Naive thymus-derived CD4-positive, alpha-beta T cell (primary cell): ENCODE measurements at places on chromosomes 12 and 14. TPM values are rescaled to one million over a fixed set of nuclear protein-coding genes. Genes with fewer than 3 reads are reported as not detected.
A peak's percentile ranks its signal among the peaks of the same experiment; 100 is the strongest.

DNA sequence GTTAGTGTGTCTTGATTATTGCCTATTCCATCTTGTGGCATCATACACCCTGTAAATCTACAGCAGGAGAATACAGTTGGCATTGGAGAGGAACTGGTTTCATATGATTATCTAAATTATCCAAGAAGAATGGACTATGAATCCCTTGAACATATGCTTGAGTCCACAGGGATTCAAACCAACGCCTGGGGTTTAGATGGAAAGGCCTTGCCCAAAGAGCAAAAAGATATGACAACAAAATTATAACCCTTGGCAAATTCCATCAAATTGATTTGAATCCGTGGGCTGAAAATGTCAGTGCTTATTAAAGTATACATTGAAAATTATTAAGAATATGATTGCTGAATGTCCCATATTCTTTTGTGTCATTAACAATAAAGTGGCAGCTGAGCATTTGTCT, 108.2 kb downstream of the PDE3A start:
- no peak overlapping the region for H3K4me3 ChIP-seq
- no peak for DNase-seq
- no peaks in the 10 kb centered on the region for H3K27me3 ChIP-seq
- no peak overlapping the region for H3K27ac ChIP-seq
- H3K36me3 ChIP-seq, result no peaks in the 10 kb centered on the region
- H3K4me1 ChIP-seq, result no peaks in the 10 kb centered on the region

DNA sequence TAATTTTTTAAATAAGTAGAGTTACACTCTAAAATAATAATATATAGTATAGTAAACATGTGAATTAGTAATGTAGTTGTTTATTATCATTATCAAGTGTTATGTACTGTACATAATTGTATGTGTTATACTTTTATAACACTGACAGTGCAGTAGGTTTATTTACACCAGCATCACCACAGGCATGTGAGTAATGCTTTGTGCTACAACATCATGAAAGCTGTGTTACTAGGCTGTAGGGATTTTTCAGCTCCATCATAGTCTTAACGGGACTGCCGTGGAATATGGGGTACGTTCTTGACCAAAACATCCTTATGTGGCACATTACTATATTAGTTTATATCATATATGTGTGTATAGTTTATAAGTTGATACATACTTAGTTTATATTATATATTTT, 8.6 kb downstream of the FNTB start:
- DNase-seq, result no peak
- peaks cover 5% of the 10 kb centered on the region for H3K4me1 ChIP-seq
- no peak overlapping the region for H3K4me3 ChIP-seq
- H3K27me3 ChIP-seq, result no peaks in the 10 kb centered on the region
- H3K27ac ChIP-seq, result no peak overlapping the region

- H3K4me1 ChIP-seq, result peaks cover 97% of the 10 kb centered on the region
- H3K36me3 ChIP-seq, result peaks cover 71% of the 10 kb centered on the region
- H3K4me3 ChIP-seq, result peak overlapping the region; percentile 34
- DNase-seq, result no peak
- no peaks in the 10 kb centered on the region for H3K27me3 ChIP-seq
Measured at GRCh38 chr14:99224116-99224910, 47.7 kb downstream of the BCL11B start.

GRCh38 chr14:26138764-26139445, 458.9 kb downstream of the NOVA1 start:
- H3K4me3 ChIP-seq, result no peak overlapping the region
- no peak for DNase-seq
- H3K27me3 ChIP-seq, result no peaks in the 10 kb centered on the region
- no peaks in the 10 kb centered on the region for H3K36me3 ChIP-seq

DNA sequence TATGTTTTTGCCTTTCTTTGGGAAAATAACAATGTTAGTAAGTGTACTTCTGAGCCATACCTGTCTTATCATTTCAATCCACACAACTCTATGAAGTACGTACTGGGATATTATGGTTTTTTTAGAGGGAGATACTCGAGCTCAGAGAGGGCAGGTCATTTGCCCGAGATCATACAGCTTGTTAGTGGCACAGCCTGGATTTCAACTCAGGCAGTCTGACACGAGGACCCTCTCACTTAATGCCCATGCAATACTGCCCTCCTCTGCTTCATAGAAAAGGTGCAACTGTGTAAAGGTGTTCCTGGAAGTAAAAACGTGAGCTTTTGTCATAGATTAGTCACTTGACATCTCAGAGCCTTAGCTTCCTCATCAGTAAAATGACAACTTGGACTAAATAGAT, 128.0 kb downstream of the NDUFA12 start:
- H3K4me1 ChIP-seq, result no peaks in the 10 kb centered on the region
- no peak for DNase-seq
- peaks cover 9% of the 10 kb centered on the region for H3K27me3 ChIP-seq
- H3K36me3 ChIP-seq, result no peaks in the 10 kb centered on the region

DNA sequence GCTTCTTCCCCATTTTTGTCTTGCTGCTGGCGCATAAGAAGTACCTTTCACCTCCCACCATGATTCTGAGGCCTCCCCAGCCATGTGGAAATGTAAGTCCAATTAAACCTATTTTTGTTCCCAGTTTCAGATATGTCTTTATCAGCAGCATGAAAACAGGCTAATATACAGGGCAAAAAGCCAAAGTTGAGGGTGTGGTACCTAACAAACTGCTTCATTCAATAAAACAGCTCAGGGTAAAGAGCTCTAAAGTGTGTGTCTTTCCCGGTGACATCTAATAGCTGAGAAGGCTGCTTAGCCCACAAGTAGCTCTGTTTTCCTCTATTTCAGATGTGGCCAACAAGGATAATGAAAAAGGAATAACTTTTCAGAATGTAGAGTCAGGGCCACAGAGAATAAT, 76.7 kb upstream of the SLC8A3 start:
- no peaks in the 10 kb centered on the region for H3K4me1 ChIP-seq
- no peaks in the 10 kb centered on the region for H3K36me3 ChIP-seq
- no peak overlapping the region for H3K27ac ChIP-seq
- no peak for DNase-seq
- H3K4me3 ChIP-seq, result no peak overlapping the region

DNA sequence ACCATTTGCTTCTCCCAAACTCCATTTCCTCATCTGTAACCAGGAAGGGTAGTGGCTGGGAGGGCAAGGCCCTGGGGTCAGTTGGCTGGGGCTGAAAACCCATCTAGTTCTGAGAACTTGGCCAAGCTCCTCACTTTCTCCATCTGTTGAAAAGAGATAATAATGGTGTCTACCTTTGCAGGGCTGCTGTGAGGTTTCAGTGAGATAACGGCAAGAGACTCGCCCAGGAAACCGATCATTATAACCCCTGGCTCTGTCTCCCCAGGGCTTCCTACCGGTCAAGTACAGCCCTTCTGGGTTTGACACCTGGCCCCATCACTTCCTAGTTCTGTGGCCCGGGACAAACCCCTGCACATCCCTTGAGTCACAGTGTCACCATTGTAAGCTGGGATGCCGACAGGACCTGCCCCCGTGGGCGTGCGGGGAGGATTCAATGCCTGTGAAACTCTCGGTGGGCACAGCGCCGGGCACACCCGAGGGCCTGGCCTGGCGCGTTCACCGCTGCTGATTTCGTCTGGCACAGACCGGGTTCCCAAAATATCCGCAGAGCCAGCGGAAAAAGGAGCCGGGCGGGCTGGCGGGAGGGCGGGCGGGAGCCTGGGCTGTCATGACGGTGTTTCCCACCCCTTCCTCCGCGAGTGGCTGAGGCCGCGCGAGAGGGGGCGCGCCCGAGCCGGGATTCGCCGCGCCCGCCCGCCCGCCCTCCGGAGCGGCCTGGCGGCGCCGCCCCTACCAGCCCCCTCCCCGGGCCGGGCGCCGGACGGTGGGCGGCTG, 4.4 kb downstream of the KMT5A start:
- no peaks in the 10 kb centered on the region for H3K36me3 ChIP-seq
- H3K27ac ChIP-seq, result peak overlapping the region; percentile 79
- peak; percentile 75 for DNase-seq
- peaks cover 11% of the 10 kb centered on the region for H3K4me1 ChIP-seq
- peak overlapping the region; percentile 88 for H3K4me3 ChIP-seq

Gene TMEM52B
- polyA plus RNA-seq, result not detected

Gene OTUB2
- 0.56 TPM for polyA plus RNA-seq

Gene AMIGO2
- polyA plus RNA-seq, result 30.4 TPM

GRCh38 chr14:29805415-29806123, 122.1 kb downstream of the PRKD1 start:
- no peaks in the 10 kb centered on the region for H3K27me3 ChIP-seq
- no peaks in the 10 kb centered on the region for H3K36me3 ChIP-seq
- H3K4me3 ChIP-seq, result no peak overlapping the region

DNA sequence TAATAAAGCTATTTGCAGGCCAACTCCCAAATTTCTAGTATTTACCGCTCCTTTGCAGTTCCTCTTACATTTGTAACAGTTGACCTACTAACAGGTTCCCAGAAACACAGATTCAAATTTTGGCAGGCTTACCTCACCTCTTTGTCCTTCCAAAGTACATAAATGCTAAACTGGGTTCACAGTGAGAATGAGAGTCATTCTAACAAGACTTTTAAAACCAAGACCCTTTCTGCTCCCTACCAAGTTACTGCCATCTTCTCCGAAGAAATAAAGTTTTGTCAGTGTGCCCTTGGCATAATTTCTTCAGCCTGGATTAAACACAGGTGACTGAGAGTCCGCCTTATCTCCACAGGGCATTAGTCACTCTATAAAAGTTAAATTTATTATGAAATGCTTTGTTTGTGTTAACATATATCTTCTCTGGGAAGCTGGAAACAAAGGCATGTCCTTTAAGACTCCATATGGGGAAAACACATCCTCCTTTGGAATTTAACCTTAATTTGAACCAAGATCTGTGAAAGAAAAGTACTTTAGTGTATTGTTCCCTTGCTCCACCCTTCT, 28.2 kb downstream of the FOXA1 start:
- no peaks in the 10 kb centered on the region for H3K27me3 ChIP-seq
- no peaks in the 10 kb centered on the region for H3K4me1 ChIP-seq
- no peak overlapping the region for H3K4me3 ChIP-seq
- H3K27ac ChIP-seq, result no peak overlapping the region

GRCh38 chr14:91144425-91145145, 30.7 kb downstream of the DGLUCY start:
- no peak overlapping the region for H3K4me3 ChIP-seq
- no peaks in the 10 kb centered on the region for H3K36me3 ChIP-seq
- H3K27me3 ChIP-seq, result no peaks in the 10 kb centered on the region
- DNase-seq, result no peak
- H3K27ac ChIP-seq, result no peak overlapping the region

- H3K27ac ChIP-seq, result peak overlapping the region; percentile 43
- peaks cover 60% of the 10 kb centered on the region for H3K4me1 ChIP-seq
- no peak for DNase-seq
Measured at GRCh38 chr12:8991371-8992345, 2.3 kb downstream of the KLRG1 start.

- no peaks in the 10 kb centered on the region for H3K27me3 ChIP-seq
- no peak for DNase-seq
- no peaks in the 10 kb centered on the region for H3K36me3 ChIP-seq
- H3K27ac ChIP-seq, result no peak overlapping the region
- no peaks in the 10 kb centered on the region for H3K4me1 ChIP-seq
Measured at GRCh38 chr12:108119126-108119973, 9.7 kb upstream of the WSCD2 start.

Gene KCNJ8
- not detected for polyA plus RNA-seq

DNA sequence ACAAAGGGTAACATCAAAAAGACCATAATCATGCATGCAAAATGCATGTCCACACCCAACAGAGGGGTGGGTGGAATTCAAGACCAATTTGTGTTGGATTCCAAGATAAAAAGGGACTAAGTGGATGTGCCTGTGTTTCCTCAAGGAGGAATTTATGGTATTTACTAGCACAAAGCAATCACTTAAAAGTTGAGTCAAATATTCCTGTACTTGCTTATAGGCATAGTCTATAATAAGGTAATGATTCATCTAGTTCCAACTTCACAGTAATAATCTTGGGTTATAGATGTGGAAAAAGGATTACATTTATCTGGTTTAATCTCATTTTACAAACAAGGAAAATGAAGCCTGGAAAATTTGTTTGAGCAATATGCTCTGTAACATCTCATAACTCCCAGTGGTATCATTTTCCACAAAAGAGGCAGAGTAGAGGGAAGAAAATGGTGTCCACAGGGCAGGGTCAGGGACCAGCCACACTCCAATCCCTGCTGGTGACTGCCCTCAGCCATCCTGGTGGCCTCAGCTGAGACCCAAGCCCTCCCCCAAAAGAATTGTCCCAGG, 80.8 kb upstream of the REP15 start:
- H3K4me3 ChIP-seq, result no peak overlapping the region
- no peaks in the 10 kb centered on the region for H3K4me1 ChIP-seq
- H3K27ac ChIP-seq, result no peak overlapping the region

Gene COCH
- 0.15 TPM for polyA plus RNA-seq

Gene SLC17A8
- polyA plus RNA-seq, result not detected

DNA sequence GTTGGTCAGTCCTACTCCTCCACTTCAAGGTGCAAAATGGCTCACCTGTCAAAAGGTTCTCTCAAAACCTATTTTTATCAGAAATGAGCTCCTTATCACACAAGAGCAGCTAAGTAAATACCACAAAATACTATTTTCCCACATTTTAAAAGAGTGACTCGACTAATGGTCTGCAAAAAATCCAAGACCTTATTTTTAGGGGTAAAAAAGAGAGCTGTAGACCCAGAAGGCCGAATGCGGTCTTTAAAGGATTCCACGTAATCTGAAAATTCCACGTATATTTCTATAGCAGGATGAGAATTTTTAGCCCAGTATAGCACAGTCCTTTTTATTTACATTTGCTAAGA, 3.8 kb downstream of the C14orf93 start:
- H3K27ac ChIP-seq, result peak overlapping the region; percentile 86
- no peak for DNase-seq
- peaks cover 25% of the 10 kb centered on the region for H3K4me1 ChIP-seq
- no peaks in the 10 kb centered on the region for H3K27me3 ChIP-seq
- peak overlapping the region; percentile 94 for H3K4me3 ChIP-seq

Gene HHIPL1
- polyA plus RNA-seq, result not detected

GRCh38 chr12:12947902-12948301, 4.1 kb downstream of the GPRC5D start:
- no peaks in the 10 kb centered on the region for H3K4me1 ChIP-seq
- H3K27me3 ChIP-seq, result no peaks in the 10 kb centered on the region
- no peak overlapping the region for H3K27ac ChIP-seq
- no peaks in the 10 kb centered on the region for H3K36me3 ChIP-seq
- no peak for DNase-seq
- H3K4me3 ChIP-seq, result no peak overlapping the region

Gene TPH2
- polyA plus RNA-seq, result not detected

- H3K4me3 ChIP-seq, result no peak overlapping the region
- no peak for DNase-seq
- H3K27me3 ChIP-seq, result peaks cover 6% of the 10 kb centered on the region
- H3K4me1 ChIP-seq, result no peaks in the 10 kb centered on the region
- H3K27ac ChIP-seq, result no peak overlapping the region
Measured at GRCh38 chr14:72008666-72009065, 76.4 kb downstream of the RGS6 start.

Gene TRPV4
- polyA plus RNA-seq, result not detected

GRCh38 chr14:100660498-100660881, 66.2 kb upstream of the DLK1 start:
- H3K27me3 ChIP-seq, result no peaks in the 10 kb centered on the region
- DNase-seq, result no peak
- H3K36me3 ChIP-seq, result no peaks in the 10 kb centered on the region
- H3K4me1 ChIP-seq, result no peaks in the 10 kb centered on the region
- no peak overlapping the region for H3K4me3 ChIP-seq
- no peak overlapping the region for H3K27ac ChIP-seq

Gene CPNE6
- not detected for polyA plus RNA-seq

GRCh38 chr14:106417224-106418049, 891.1 kb downstream of the TMEM121 start:
- H3K4me3 ChIP-seq, result no peak overlapping the region
- H3K27ac ChIP-seq, result no peak overlapping the region
- DNase-seq, result peak; percentile 86
- H3K36me3 ChIP-seq, result no peaks in the 10 kb centered on the region
- no peaks in the 10 kb centered on the region for H3K4me1 ChIP-seq
- no peaks in the 10 kb centered on the region for H3K27me3 ChIP-seq

- H3K4me3 ChIP-seq, result no peak overlapping the region
- H3K36me3 ChIP-seq, result no peaks in the 10 kb centered on the region
- peaks cover 2% of the 10 kb centered on the region for H3K27me3 ChIP-seq
Measured at GRCh38 chr12:13375583-13376345, 179.2 kb downstream of the EMP1 start.

Gene AQP2
- not detected for polyA plus RNA-seq
